ENCODE measurements at places on chromosomes 7 and 10.

DNA sequence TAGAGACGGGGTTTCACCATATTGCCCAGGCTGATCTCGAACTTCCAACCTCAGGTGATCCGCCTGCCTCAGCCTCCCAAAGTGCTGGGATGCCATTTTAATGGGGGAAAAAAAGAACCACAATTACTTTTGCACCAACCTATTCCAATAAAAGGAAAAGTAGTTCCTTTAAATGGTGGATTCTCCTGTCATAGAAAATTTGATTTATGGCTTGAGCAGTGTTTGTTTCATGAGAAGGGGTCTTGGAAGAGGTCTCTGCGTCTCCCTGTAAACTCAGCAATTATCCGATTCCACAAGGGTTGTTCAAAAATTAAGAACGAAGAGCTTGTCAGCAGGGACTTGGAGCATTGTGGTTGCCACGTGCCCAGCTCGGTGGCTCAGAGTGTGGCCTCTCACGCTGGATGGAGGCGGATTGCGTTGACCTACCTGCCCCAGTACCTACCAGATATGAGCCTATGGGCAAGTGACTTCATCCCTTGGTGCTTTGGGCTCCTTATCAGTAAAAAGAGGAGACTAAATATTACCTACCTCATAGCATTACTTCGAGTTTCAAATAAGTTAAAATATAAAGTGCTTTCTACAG, 2.8 kb upstream of the TRIP6 start:
- no peak for DNase-seq

GRCh38 chr10:72310241-72310633, 36.5 kb downstream of the DDIT4 start:
- DNase-seq = no peak

- no peak for DNase-seq
Observed at GRCh38 chr10:20481054-20481453, 416.1 kb downstream of the NEBL start.

DNA sequence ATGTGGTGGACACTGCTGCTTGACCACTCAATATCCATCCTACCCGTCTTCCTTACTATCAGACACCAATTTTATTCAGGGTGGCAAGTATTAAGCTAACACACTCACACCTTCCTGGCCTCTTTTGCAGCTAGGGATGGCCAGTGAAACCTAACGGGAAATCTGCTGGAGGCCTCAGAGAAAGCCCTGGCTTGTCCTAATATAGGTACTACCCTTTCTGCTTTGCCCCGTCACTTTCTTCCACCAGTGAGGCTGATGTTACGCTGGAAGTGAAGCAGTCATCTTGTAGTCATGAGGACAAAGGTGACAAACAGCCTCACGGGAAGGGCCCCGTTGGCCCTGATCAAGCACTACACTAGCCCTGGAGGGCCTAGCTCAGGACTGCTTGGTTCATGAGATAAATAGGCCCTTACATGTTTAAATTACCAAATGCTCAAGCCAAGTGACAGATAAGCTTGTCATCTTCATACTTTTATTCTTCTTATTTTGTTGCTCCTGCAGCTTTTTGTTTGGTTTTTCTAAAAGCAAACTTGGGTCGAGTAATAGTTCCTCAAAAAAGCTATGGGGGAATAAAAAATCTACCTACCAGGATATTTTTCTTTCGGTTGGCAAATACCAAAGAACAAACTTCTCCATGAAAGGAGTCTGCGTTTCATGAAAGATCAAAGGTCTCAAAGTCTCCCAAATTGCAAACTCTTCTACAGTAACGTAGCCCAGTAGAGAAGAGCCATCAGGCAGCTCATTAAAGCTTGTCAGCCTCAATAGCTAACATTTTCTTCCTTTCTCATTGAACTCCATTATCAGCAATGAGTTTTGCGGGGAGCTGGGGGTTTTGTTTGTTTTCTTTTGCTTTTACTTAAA, 17.5 kb downstream of the CREB3L2 start:
- DNase-seq = no peak

DNA sequence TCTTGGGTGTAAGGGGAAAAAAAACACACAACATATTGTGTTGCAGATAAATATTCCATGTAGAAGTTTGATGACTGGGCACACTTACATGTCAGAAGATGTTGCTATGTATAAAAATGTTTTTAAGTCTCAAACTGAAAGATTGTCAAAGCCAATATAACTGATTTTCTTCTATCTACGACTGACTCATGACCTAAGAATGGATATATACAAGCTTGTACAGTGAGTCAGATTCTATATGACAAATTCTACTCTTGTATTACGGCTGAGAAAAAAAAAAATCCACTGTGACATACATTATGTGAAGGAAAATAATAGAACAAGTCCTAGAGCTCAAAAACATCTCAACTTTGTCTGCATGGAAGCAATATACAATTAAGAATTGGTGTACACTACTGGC, 343.0 kb upstream of the PCDH15 start:
- DNase-seq = no peak

- DNase-seq = no peak
Observed at GRCh38 chr10:16611037-16611436, 89.4 kb upstream of the C1QL3 start.

- DNase-seq = no peak
Observed at GRCh38 chr7:40299097-40299496, 164.3 kb downstream of the SUGCT start.

- DNase-seq = no peak
Observed at GRCh38 chr10:80416479-80417098, 8.2 kb downstream of the PRXL2A start.

DNA sequence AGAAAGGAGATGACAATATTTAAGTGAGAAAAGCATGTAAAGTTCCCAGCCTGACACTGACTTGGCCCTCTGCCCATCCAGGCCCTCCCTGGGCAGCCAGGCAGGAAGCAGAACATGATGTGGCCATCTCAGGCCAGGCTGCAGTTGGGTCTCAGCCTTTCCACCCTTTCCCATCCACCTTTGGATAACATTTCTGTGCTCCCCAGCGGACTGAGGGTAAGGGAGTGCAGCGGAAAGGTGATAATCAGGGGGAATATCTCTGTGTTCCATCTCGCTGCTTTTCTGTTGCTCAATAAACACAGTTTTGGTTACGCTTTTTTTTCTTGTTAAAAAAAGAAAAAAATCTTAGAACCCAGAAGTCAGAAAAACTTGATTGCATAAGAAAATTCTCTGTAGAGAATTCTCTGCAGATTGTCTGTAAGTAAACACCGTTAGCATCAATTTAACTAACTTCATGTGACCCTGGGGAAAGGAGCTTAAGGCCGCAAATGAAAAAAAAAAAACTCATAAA, 37.2 kb upstream of the TARP start:
- DNase-seq = no peak

GRCh38 chr7:51446785-51447184, 130.2 kb upstream of the COBL start:
- DNase-seq = no peak

DNA sequence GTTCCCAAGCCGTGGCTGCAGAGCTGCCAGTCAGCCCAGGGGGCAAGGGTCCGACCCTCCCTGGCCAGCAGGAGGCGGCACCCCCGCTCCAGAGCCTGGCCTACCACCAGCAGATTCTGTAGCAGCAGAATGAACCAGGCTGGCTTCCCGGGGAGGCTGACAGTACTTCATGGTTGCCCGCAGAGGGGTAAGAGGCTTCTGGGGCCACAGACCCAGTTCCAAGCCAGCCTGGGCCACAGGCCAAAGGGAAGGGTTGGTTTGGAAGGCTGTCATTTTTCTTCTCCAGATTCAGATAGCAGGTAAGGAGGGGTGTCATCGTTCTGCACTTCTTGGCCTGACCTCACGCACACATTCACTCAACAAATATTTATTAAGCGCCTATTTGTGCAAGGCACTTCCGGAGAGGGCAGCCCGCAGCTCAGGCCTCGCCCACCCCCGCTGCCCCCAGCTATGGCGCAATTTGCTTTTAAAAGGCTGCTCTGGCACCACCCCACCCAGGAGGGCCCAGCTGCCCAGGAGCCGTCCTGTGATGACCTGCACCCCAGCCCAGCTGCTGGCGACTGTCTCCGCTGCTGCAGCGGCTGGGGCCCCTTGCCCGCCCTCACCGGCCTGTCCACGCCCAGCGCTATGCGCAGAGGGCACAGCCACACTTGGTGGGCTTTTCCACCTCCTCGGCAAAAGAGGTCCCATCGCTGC, 168.5 kb downstream of the LCOR start:
- DNase-seq = no peak

GRCh38 chr7:82449910-82450309, 6.3 kb upstream of the CACNA2D1 start:
- DNase-seq = no peak

DNA sequence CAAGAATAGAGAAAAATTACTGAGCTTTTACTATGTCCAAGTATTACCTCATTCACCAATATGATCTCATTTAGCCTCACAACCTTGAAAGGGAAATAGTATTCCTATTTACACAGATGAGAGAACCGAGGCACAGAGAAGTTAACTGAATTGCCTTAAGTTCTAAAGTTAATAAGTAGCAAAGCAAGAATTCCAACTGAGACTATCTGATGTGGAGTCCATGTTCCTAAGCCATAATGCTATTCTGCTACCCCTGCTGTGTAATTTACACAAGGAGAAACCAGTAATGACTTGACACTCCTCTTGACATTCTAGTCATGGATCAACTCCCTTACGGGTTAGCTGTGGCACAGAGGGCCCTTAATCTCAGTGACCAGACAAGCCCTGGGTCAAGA, 60.7 kb downstream of the ABCB4 start:
- no peak for DNase-seq

- DNase-seq = no peak
Observed at GRCh38 chr10:30158325-30158960, 99.1 kb upstream of the JCAD start.

DNA sequence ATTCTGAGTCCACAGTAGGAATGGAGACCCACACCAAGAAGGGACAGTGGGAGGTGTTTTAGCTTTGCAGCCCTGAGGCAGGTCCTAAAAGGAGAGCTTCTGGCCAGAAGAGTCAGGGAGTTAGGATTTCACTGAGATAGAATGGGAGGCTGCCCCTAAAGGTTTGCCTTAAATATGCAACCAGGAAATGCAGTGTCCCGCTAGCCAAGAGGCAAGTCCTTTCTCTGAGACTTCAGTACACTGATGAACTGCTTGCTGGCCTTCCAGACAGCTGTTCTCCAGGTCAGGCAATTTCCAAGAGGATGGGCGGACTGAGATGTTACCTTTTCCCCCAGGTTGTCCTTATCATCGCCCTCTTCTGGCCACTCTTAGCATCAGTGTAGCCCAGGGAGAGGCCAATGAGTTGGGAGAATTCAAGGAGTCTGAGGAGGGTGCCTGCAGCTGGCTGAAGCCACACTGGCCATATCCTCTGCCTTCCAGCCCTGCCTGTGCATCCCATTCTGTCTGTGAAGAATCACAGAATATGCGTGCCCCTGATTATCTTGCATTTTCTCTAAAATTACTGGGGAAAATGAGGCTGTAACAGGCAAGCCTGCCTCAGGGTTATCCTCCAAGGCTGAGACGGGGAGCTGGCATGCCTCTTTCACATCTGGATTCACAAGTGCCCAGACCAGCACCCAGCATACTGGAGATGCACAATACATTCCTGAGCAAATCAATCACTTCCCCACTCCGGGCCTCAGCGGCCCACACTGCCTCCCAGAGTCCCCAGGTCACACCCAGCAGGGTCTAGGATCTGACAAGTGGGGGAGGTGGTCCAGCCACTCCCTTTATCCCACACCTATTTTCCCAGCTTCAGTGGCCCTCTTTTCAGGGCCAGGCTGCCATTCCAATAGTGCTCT, 2.4 kb downstream of the TLL2 start:
- DNase-seq = peak; percentile 60

DNA sequence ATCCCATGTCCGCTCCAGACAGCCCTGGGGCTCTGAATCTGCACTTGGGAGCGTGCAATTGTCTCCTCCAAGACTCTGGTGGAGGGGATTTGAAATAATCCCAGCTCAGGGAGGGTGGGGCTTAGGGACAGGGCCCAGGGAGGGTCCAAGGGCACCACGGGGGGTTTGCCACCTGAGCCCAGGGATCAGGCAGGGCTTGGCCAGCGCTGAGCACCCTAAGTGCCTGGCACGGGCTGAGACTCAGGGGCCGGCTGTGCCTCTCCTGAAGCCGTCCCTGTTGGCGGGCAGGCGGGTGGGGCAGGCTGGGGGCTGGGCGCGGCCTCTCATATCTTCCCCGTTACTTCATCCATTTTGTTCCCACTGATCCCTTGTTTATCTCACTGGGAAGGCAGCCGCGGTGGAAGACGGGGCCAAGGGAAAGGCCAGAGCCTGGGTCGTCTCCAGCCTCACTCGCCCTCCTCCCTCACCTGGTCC, 41.8 kb upstream of the ELN start:
- peak; percentile 95 for DNase-seq

DNA sequence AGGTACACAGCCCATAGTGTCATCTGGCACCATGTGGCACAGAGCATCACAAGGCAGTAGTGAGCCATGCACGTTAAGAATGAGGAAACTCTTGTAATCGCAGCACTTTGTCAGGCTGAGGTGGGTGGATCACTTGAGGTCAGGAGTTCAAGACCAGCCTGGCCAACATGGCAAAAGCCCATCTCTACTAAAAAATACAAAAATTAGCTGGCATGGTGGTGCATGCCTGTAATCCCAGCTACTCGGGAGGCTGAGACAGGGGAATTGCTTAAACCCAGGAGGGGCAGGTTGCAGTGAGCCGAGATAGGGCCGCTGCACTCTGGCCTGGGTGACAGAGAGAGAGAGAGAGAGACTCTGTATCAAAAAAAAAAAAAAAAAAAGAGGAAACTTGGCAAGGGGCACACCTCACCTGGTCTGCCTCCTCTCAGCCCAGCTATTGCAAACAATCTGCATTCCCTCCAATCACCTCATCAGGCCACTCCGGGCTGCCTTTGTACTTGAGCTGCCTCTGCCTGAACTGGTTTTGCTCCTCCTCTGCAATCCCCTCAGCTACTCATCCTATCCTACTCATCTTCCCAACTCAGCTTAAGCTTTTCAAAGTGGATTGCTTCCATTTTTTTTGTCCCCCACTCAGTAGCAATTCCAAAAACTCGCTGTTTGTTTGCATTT, 46.0 kb upstream of the OPTN start:
- DNase-seq = no peak

GRCh38 chr7:50197549-50197948, 104.5 kb upstream of the ZPBP start:
- no peak for DNase-seq

DNA sequence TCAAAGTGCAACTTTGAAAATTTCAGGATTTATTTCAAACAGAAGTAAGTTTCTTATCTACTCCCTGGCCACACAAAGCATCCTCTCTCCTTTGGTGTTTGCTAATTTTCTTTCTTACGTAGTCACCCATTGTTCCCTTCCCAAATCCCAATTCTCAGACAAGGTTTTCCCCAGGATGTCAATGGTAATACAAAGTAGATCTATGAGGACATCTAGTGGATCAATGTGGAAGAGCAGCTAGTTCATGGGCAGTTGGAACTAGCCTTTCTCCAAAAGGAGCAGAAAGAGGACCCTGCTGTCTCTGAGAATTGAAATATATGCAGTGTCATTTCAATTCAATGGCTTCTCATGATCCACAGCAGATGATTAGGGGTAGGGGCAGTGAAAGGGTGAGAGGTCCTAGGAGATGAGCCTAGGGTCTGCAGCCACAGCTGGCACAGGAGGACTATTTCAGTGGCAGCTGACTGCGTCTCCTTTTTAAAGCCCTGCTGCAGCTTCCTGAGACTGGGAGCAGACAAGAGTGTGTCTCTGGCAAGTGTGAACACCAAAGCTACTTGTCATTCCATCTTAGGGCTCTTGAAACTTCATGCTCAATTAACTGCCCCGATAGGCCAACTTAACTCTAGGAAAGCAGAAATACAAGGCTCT, 632.6 kb downstream of the KCNMA1 start:
- no peak for DNase-seq

Measured in D721Med (cell line).